Left renal pelvis (tissue), 4 donors: ENCODE measurements at places on chromosomes 6 and 20. TPM values are rescaled to one million over a fixed set of nuclear protein-coding genes. Genes with fewer than 3 reads are reported as not detected.

Gene ERVFRD-1
- not detected for polyA plus RNA-seq

Gene DLGAP4
- 58.7 TPM for polyA plus RNA-seq

GRCh38 chr20:49989234-49990065, 6.7 kb downstream of the SNAI1 start:
- DNase-seq, result no peak

- DNase-seq, result no peak
These were observed 162.5 kb downstream of the KHDC1L start for GRCh38 chr6:73062837-73063236.

DNA sequence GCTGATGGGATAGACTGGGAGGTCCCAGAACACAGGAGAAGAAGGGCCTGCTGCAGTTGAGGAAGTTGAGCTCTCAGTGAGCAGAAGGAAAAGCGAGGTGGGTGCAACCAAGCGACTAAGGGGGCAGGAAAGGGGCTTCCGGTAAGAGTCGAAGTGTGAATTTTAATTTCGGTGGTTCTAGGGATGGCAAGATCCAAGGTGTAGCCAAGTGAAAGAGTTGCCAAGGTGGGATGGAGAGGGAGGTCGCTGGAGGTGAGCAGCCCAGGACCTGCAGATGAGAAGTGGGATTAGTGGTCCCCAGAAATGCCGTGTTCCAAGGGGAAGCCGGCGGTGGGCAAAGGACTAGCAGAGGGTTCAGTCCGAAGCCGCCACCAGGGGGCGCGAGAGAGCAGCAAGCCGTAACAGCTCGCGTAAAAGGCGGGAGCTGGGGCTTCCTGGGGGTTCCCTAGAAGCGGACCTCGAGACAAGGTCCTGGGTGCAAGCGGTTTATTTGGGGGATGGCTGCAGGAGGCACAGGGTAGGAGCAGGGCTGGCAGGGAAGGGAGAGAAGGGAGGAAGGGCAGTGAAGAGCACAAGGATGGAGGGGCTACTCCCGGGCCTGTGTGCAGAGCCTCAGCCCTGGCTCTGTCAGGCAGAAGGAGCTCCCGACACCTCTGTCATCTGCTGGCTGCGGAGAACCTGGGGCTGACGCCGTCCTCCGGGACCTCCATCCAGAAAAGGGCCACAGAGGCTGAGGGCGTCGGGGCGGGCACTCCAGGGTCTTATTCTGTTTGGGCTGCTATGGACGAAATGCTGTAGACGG, 103.6 kb downstream of the PAX1 start:
- DNase-seq, result no peak

- no peak for DNase-seq
These were observed 384.2 kb downstream of the PRKN start for GRCh38 chr6:162343198-162343935.

- no peak for DNase-seq
These were observed 9.0 kb downstream of the C20orf203 start for GRCh38 chr20:32664678-32665159.

GRCh38 chr20:62994869-62995281, 11.9 kb downstream of the BHLHE23 start:
- DNase-seq, result no peak

GRCh38 chr6:56357616-56358373, 110.4 kb upstream of the COL21A1 start:
- DNase-seq, result no peak

DNA sequence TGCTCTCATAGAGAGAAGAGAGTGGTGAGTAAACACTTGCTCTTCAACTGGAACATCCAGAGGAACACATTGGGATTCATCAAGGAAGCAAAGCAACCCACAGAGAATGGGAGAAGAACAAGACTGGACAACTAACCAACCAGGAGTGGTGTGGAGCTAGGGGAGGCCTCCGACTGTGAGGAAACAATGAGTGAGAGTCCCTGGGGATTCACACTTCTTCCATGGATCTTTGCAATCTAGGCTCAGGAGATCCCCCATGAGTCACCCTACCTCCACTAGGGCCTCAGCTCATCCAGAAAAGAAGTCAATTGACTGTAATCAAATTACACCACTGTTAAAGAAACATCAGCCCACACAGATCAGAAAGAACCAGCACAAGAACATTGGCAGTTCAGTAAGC, 42.3 kb upstream of the CLVS2 start:
- DNase-seq, result no peak
